ENCODE measurements at places on chromosomes 3 and 15.
A peak's percentile ranks its signal among the peaks of the same experiment; 100 is the strongest.

DNA sequence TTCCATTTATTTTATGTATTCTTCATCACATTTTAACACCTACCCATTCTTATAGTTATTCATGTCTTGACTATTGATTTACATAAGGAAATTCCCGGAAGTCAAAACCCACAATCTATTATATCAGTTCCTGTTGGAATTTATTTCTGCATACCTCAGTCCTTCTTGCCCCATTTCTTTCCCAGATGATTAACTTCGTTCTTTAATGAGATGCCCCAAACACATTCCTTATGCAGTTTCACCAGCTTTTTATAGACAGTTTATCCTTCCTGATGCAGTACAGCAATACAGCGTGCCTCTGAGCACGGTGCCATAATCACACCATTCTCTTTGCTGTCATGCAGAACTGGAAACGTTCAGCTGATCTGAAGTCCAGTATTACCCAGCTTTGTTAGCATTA, 175.8 kb upstream of the NANOGP8 start:
- no peak for DNase-seq

- no peak for DNase-seq
Observed at GRCh38 chr3:196694941-196695848, 16.9 kb downstream of the CEP19 start.

DNA sequence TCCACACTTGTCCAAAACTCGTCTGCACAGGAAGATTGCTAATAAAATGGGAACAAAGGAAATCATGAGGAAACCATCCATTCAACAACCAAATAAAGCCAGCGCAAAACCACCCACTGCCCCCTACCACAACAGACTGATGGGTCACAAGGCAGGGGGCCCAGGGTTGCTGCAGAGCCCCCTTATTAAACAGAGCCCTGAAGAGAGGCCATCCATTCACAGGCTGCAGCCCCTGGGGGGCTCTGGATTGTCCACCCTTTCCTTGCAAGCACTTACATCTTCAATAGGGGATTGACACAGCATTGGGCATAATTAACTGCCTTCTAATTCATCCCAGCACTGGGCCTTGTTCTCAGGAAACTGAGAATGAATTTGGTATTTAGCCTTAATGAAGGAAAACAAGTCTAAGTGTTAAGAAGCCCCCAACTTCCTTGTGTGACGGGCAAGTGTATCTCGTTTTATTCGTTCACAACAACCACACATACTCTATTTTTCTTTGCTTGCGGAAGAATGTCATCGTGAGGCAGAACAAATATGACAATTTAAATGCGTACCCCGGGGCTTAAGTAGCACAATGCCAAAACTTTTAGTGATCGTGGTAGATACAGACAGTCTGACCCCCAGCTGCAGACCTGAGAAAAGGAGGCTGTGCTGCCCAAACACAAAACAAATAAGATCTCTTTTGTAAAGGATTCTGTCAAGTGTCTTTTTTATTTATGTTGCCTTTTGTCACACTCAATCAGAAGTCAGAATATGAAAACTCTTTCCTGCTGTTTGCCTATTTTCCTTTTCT, 144.0 kb downstream of the SEMA6D start:
- no peak for DNase-seq

DNA sequence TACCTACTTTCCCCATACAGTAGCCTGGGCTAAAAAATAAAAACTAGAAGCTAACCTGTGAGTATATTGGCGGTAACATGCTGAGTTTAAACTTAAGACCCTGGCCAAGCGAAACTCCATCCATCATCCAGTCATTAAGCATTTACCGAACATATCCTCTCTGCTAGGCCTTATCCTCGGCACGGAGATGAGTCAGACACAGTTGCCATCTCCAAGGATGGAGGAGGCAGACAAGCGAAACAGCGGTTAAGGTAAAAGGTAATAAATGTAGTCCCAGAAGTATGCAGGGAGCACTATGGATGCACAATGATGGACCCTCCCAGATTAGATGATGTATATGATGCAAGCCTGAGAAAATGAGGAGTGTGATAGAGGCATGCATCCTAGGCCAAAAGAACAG, 143.6 kb downstream of the RYR3 start:
- DNase-seq, result no peak

GRCh38 chr3:138861798-138862197, 27.1 kb upstream of the PIK3CB start:
- no peak for DNase-seq

DNA sequence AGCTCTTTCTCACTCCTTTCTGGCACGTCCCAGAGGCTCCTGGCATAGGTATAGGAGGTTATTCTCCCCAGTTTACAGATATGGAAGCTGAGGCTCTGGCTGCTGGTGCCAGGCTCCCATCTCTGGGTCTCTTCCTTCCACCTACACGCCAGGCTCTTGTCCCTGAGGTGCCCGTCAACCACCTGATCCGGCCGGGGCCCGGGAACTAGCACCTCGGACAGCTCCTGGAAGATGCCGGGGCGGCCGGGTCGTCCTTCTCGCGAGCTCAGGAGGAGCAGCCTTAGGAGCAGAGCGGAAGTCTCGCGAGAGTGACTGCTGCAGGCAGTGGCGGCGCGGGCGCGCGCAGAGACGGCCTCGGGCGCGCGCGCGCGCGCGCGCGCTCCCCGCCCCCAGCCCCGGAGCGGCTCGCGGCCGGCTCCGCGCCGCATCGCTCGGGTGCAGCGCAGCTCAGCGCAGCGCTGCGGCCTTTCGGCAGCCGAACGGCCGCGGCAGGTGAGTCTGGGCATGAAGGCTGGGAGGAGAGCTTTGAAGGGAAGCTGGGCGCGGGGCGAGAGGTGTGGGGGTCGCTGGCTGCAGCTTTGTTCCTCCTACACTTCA, at the start of gene SCAMP5:
TSS of gene SCAMP5 (plus strand) at position 382 of the 597 bp plus-strand sequence. CDS start 16,277 bp downstream, outside the sequence.
- DNase-seq, result peak; percentile 81

GRCh38 chr15:31378363-31378903, 51.8 kb downstream of the KLF13 start:
- no peak for DNase-seq

DNA sequence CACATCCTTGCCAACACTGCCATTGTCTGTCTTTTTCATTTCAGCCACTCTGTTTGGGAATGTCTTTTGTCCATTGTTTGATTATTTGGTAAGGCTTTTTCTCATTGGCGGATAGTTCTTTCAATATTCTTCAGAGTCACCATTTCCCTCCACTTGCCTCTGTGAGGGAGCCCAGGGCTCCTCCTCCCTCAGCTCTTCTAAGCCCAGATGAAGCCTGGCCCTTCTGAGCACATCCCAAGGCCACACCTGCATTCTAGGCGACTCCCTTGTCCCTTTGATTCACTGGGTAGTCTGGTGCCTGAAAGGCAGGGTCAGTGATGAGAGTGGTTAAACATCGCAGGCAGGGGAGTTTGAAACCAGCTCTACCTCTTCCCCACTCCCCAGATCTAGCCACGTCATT, 12.4 kb upstream of the LTF start:
- no peak for DNase-seq

GRCh38 chr15:65612949-65613744, 2.2 kb upstream of the INTS14 start:
- DNase-seq, result no peak

GRCh38 chr3:151768393-151768930, 34.7 kb downstream of the AADACL2 start:
- no peak for DNase-seq

DNA sequence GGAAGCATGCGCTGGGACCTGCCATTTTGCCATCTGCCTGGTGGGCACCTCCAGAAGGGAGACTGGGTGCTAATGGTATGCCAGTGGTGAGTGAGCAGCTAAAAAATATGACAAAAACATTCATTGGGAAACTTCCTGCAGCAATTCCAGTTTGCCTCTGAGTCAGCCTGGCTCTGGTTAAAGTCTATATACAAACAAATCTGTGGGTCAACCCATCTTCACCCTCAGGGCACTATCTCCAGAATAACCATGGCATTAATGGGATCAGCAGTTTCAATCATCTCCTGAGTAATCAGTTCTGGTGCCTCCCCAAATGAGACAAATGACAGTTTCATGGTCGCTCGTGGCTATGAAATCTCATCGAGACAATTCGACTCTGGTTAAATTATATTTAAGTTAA, 21.5 kb downstream of the FRMD4B start:
- no peak for DNase-seq
